ENCODE measurements at places on chromosomes 16 and 17.
A peak's percentile ranks its signal among the peaks of the same experiment; 100 is the strongest.

GRCh38 chr17:29407856-29408255, 17.7 kb downstream of the TAOK1 start:
- DNase-seq: no peak

GRCh38 chr16:63302811-63303210, 1266.6 kb upstream of the CDH8 start:
- no peak for DNase-seq

DNA sequence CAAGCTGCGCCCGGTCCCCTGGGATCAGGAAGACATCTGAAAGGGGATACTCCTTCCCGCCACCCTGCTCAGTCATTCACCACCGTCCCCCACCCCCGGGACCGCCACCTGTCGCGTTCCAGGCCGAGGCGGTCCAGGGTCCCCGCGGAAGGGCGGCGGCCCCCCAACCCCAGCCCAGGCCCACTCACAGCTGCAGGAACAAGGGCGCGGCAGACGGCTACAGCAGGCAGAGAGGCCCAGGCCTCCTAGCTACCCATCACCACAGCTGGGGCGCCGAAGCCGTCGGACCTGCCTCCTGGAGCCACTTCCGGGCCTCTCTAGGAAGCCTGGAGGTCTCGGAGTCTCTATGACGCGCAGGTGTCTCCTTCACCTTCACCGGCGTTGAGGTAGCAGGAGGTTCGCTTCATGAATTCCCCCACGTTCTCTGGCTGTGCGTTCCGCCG, at the start of gene SDR42E1:
Gene SDR42E1, minus strand, starts transcription at position 272 of the 443 bp plus-strand sequence. CDS start 10,612 bp downstream, outside the sequence.
- DNase-seq: peak; percentile 52

DNA sequence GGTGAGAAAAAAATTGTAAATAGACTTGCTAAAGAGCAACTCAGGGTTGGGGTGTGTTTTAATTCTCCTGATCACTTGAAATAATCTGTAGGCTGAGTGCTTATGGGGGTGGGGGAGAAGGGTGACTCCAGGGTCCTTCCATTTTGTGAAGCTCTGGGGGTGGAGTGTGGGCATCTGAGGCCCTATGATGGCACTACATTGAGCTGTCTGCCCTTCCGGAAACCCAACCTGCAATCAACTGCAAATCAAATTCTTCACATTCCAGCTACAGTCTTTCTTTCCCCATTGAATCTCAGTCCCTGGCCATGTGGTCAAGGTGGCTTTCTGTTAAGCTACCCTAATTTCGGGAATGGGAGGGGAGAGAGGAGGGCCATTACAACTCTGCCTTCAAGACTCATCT, 6.0 kb upstream of the CDC6 start:
- no peak for DNase-seq

- DNase-seq: no peak
Measured at GRCh38 chr16:11780991-11781680, 15.9 kb downstream of the ZC3H7A start.

GRCh38 chr16:65071433-65072311, 50.2 kb downstream of the CDH11 start:
- no peak for DNase-seq

DNA sequence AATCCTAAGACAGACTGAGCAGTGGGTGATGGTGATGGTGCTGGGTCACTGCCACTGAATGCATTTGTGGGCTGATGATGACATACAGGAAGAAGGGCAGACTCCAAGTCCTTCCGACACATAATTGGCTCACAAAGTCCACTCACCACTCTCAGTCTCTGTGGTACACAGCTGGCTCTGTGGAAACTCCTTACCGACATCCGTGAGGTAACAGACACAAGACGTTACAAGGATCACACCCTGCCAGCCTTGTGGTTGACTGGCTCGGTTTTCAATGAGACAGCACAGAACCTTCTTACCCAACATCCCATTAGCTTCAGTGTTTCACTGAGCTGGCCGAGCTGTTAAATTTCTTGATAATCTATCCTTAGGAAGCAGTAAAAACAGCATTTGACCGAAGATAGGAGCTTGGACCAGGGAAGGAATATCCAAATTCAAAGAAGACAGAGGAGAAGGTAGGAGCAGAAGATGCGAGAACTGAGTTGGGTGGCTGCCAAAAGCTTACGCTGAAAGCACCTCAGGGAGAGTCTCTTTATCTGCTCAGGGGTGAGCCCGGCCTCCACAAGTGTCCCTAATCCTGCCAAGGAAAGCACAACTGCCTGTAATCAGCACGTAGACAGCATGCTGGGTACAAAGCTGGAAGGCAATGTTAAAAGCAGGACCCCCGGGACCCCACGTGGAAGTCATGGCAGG, 5.5 kb upstream of the MXRA7 start:
- no peak for DNase-seq

- no peak for DNase-seq
Measured at GRCh38 chr16:67822511-67822910, 15.8 kb downstream of the TSNAXIP1 start.

DNA sequence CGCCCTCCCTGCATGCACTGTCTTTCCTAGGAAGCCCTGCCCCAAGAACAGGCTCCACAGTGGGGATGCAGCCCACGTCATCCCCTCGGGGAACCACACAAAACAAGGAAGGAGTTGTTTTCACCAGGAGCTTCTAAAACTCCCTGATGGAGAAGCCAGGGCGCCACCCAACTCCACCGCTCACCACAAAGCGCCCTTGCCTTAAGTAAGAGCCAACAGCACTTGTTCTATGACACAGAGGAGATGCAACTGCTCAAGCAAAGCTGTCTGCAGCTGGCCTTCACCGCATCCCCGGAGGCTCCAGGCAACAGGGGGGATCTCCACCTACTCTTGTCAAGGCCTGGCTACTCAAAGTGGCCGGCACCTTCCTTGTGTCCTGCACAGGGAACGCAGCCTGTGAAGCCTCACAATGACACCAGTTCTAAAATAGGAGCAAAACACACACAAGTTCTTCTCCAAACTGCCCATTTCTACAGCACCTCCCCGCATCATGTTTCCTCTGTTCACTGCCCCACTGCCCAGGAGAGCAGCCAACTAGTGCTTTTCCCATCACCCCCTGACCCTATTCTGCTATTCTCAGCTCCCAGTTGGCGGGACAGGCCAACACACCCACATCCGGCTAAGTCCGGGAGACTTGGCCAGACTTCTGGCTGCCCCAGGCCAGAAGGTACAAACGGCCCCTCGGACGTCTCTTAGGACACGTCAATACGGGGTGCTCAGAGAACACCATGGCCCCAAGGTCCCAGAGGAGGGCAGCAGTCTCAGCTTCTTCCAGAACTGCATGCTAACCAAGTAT, 24.2 kb downstream of the MPG start:
- DNase-seq: no peak

- no peak for DNase-seq
Measured at GRCh38 chr17:48455791-48456190, 25.8 kb upstream of the SKAP1 start.

GRCh38 chr16:85026703-85027102, 892 bp upstream of the KIAA0513 start:
- DNase-seq: no peak

GRCh38 chr17:37239690-37240334, 136.0 kb upstream of the C17orf78 start:
- DNase-seq: no peak

DNA sequence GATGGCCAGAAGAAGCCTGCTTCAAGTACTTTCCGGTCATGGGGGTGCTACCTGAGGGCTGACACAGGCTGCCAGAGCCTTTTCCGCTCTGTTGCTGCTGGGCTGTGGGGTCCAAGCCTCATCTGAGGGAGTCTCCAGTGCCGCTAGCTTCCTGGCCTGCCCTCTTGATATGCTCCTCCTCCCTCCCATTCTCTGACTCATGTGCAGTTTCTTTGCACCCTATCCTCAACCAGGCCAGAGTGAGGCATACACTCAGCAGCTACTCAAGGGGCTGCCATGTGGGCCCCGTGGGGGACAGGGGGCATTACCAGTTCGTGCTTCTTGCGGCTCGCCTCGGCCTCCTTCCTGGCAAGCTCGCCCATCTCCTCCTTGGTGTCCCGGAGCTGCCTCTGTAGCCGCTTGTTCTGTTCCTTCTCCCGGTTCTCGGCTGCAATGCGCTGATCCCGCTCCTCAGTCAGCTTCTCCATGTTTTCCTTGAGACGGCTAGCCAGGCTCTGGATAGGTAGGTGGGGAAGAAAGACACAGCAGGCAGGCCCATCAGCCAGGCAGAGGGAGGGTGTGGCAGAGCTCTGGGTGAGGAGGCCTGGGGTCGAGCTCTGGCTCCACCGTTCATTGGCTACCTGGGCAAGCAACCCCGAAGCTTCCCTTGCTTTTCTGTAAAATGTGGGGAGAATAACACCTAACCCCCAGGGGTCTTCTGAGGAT, 43.8 kb downstream of the PIPOX start:
- DNase-seq: no peak

DNA sequence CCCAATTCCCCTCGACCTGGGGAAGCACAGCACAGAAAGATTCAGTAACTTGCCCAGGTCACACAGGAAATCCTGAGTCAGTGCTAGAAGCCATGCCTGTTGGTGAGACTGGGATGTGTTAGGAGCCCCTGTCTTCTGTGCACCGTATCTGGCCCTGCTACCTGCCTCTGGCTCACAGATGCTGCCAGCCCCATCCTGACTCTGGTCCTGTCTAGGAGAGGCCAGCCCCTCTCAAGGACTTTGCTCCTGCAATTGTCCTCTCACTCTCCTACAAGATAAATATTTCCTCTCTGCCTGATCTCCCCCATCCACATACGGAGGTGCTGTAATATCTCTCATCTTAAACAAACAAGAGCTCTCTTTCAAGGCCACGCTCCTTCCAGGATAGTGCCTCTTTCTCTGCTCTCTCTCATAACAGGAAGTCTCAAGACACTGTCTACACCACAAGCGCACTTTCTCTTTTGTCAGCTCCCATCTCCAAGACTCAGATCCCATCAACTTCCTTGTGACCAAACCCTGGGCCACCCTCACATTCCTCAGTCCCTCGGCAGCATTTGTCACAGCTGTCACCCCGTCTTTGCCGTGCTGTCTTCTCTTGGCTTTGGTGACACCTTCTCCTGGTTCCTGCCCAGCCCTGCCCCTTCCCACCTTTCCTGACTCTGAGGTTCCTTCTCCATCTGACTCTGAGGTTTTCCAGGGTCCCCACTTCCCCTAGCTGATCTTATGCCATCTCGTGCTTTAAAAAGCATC, 1.9 kb downstream of the SLC13A2 start:
- DNase-seq: no peak

GRCh38 chr17:61757168-61757567, 106.2 kb downstream of the BRIP1 start:
- no peak for DNase-seq

- peak; percentile 78 for DNase-seq
Measured at GRCh38 chr17:48618256-48618896, 3.3 kb upstream of the HOXB8 start.

GRCh38 chr17:21495281-21495680, 119.1 kb downstream of the KCNJ12 start:
- no peak for DNase-seq

GRCh38 chr16:84303516-84303915, 8.8 kb downstream of the WFDC1 start:
- DNase-seq: no peak

DNA sequence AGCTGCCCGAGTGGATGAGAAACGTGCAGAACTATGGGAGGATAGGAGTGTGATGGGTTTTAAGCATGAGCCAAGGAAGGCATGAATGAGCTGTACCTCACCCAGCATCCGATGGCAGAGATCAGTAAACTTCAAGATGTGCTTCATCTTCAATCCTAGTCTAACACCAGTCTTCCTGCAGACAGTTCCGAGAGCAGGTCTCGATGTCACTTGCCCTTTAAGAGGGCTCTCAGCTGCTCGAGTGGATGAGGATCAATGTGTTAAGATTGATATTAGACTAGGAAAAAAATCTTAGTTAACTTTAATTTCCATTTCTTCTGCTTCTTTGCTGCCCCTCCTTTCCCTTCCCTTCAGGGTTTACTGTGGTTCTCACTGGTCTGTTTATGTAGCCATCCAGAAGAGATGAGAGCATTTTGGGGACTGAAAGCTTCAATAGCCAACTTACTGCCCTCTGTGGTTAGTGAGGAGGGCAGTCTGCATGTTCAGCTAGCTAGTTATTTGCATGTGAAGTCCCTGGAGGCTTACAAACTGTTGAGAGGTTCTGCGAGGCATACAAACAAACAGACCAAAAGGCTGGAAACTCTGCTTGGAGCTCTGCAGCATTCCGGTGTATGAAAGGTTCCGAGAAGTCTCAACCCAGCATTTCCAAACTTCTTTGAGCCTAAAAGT, 15.3 kb downstream of the KLHL36 start:
- no peak for DNase-seq

DNA sequence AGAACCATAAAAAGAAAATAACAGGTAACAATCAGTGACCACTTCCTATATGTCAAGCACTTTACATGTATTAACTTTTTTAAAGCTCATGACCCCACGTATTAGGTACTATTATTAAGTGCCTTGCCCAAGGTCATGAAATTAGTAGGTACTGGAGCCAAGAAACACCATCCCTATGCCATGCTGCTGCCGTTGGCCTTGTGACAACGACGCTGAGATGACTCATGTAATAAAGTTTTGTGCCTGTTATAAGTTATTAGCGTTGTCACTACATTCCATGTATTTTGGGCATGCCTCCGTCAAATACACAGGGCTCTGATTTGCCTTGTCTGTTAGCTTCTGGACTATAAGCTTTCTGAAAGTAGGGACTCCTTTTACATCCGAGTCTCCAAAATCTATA, 1.4 kb downstream of the BBS2 start:
- DNase-seq: no peak

- no peak for DNase-seq
Measured at GRCh38 chr17:73237714-73238113, 24.0 kb downstream of the CPSF4L start.

- DNase-seq: no peak
Measured at GRCh38 chr16:20826039-20826566, 19.8 kb downstream of the REXO5 start.
